Stimulated activated CD8-positive, alpha-beta memory T cell treated with anti-CD3 and anti-CD28 coated beads, Interleukin-2, amount 100 ng/mL, for 1 hour (primary cell): ENCODE measurements at places on chromosomes 7 and 10.

GRCh38 chr7:20602306-20602705, 13.2 kb upstream of the ABCB5 start:
- DNase-seq: no peak

DNA sequence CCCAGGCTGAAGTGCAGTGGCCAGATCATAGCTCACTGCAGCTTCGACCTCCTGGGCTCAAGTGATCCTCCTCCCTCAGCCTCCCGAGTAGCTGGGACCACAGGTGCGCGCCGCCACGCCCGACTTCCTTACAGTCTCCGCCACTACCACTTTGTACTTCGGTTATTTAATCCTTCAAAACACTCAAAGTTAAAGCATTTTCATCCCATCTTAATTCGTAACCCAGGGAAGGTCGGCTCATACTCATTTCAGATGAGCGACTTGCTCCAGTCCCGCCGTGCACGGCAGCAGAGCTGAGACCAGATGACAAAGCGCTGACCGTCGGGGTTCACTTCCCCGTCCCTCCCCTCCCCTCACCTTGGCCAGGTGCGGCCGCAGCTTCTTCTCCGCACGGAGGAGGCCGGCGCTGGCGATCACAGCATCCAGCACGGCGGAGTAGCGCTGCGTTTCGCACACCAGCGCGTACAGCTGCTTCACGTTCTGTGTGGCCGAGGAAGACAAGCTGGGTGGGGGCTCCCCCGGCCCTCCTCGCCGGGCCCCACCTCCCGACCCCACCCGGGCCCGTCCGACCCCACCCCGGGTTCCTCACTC, 457 bp downstream of the NSUN5 start:
- DNase-seq: no peak

DNA sequence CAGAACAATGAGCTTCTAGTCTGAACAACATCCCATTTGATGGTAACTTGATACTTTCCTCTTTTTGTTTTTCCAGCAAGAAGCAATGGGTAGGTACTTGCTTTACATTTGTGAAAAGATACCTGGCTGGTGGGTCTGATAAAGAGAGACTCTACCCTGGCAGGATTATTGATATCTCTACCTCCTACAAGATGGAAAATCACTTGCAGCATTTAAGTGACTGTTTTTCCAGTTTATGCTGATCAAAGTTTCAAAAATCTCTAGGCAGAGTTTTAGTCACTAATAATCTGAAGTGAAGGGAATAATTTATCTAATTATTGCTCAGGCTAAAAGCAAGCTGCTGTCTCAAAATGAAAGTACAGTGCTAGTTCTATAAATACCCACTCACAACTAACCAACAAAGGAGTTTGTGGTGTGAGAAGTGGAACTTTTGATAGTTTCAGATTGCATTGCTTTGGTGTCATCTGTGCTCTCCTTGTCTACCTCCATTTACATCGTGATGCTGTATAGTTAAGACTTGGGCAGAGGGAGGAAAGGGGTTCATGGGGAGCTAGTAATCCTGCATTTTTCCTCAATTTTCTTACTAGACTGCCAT, 86.0 kb upstream of the ANKRD1 start:
- DNase-seq: no peak

GRCh38 chr7:82810558-82811259, 352.0 kb downstream of the PCLO start:
- no peak for DNase-seq

DNA sequence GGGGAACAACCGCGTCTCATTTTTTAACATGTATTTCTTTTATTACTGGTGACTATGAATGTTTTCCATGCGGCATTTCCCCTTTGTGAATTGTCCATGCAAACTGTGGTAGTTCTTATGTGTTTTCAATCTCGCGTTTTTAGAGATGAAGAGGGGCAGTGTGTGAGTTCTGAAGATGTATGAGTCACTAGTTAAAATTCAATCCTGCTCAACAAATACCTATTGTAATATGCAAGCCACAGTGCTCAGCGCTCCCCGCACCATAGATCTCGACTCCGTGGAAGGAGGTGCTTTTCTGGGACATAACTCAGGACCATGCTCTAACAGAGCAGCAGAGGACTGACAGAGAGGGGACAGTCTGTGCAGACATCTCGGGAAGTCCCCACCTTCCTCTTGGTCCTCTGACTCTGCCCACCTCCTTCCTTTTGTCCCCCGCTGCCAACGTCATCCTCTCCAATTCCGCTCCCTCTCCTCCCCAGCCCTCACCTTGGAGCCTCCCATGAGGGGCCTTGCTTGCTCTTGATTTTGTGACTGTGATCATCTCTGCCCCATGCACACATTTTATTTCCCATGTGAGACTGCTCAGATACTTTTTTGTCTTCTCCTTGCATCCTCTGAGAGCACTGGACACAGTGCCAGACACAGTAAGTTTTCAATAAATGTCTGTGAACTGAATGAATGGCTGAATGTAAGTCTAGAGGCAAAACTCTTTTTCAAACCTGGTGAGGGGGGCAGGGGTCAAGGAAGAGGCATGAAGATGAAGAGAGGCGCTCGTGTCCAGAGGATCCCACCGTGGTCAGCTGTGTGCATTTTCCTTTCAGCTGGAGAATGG, 42.7 kb upstream of the PLEKHA1 start:
- DNase-seq: no peak

DNA sequence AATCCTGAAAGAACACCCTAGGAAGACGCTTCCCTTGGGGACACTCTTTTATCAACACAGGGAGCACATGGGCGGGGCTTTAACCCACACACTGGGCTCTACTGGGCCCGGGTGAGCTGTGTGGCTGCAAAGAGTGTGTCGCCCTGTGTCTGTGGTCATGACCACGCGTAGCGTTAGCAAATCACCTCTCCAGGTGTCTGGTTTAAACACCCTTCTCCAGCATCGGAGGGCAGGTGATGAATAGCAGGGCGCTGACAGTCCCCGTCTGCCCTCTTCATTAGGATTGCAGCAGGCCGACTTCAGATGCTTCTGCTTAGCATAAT, 127.7 kb downstream of the ADARB2 start:
- no peak for DNase-seq

- DNase-seq: no peak
Observed at GRCh38 chr7:99201027-99201426, 6.9 kb downstream of the KPNA7 start.

GRCh38 chr10:25966844-25967243, 32.8 kb downstream of the MYO3A start:
- no peak for DNase-seq

DNA sequence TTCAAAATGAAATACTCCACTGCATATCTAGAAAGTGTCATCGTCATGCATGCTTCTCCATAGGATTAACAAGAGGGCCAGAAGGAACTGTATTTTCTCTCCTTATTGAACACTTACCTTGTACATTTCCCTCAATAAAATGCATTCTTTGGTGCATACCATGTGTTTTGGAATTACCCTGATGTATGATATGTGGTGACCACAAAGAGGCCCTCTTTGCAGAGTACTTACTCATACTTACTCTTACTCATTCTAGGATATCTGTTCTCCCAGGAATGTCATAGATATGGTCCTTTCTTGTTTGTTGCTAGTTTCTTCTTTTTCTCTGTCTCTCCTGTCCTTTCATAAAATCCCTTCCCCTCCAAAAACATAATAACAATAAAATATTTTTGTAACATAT, 1087.1 kb upstream of the POT1 start:
- DNase-seq: no peak

- DNase-seq: no peak
Observed at GRCh38 chr10:19256331-19256730, 207.7 kb downstream of the MALRD1 start.

- DNase-seq: no peak
Observed at GRCh38 chr10:49417311-49418052, 21.6 kb upstream of the DRGX start.

DNA sequence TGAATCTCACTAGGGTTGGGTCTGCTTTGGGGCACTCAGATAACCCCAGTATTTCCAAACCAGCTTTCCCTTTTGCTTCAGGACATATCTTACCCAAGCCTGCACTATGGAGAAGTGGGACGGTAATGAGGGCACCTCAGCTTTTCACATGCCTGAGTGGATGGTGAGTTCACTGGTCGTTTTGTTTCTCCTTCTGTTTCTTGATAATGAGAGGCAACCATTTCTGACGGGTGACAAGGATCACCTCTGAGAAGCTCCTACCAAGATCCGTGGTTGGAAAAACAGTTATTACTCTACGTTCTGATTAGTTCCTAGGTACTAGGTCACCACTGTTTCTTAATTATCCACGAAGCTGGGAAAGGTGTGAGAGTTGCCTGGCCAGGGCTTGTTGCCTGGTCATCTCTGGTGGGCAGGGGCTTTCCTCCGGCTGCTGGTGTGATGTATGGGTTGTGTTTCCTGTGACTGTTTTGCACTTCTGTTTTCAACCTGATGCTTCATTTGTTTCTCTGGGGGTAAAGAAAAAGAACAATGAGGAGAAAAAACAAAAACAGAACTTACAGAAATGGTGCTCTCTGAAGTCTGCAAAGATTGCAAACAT, 65.7 kb upstream of the STRIP2 start:
- DNase-seq: no peak
